ENCODE measurements at places on chromosomes 7 and 10.

DNA sequence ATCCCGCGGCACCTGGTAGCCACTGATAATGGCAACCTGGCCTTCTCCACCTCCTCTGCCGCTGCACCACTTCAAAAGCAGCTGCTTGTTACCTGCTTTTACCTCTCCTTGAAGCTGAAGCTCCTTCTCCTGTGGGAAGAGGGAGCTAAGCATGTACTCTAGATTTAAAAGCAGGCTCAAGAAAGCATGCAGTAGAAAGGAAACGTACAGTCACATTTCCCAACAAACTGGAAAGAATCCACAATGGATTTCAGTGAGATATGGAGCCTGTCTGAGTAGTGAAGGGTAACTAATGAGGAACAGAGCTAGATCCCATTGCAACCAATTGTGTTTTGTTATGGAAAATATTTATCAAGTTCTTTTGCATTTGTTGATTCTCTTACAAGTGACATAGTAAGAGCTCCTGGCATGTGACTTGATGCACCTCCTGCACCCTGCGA, 457.4 kb upstream of the GALNT17 start:
- no peak for DNase-seq

- no peak for DNase-seq
Observed at GRCh38 chr10:125707541-125708468, 11.7 kb upstream of the EDRF1 start.

- DNase-seq, result peak; percentile 86
Observed at GRCh38 chr7:148983200-148984146, 44.8 kb downstream of the PDIA4 start.

DNA sequence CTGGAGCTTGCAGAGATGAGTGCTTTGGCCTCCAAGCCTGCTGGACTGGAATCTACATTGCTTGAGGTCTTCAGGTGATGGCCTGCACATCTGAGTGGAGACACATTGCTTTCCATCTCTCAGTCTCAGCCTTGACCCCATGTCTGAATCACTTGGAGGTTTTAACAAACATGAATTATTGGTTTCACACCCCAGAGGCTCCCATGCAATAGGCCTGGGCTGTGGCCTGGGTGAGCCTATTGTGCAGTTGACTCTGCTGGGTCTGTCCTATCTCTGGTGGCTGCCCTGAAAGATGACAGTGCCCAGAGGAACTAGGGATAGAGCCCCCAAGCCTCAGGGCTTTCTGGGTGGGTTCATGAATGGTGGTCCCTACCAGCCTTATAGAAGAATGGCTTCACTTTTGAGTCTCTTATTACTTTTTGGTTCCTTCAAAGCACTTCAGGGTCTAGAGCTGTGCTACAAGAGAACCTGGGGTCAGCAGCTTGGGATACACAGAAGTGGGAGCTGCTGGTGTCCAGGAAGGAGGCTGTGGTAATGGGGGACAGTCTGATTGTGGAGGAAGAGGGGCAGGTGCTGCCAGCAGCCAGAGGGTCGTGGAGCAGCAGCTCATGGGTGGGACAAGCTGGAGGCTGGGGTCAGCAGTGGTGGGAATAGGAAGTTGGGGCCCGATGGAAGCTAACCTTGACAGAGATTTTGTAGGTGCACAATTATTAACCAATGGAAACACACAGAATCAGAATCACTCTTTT, 5.5 kb downstream of the RAMP3 start:
- DNase-seq, result no peak

- DNase-seq, result no peak
Observed at GRCh38 chr7:55085511-55086412, 66.9 kb downstream of the EGFR start.

- no peak for DNase-seq
Observed at GRCh38 chr10:86003201-86003621, 363.4 kb downstream of the GRID1 start.

- no peak for DNase-seq
Observed at GRCh38 chr10:128971374-128972035, 495.5 kb upstream of the MGMT start.

- DNase-seq, result no peak
Observed at GRCh38 chr10:121414366-121415062, 183.7 kb downstream of the FGFR2 start.

- DNase-seq, result no peak
Observed at GRCh38 chr10:114930320-114930719, 7.7 kb upstream of the TRUB1 start.

- no peak for DNase-seq
Observed at GRCh38 chr10:33248638-33249037, 85.8 kb downstream of the NRP1 start.

GRCh38 chr10:12195281-12195602, 449 bp downstream of the NUDT5 start:
- no peak for DNase-seq

DNA sequence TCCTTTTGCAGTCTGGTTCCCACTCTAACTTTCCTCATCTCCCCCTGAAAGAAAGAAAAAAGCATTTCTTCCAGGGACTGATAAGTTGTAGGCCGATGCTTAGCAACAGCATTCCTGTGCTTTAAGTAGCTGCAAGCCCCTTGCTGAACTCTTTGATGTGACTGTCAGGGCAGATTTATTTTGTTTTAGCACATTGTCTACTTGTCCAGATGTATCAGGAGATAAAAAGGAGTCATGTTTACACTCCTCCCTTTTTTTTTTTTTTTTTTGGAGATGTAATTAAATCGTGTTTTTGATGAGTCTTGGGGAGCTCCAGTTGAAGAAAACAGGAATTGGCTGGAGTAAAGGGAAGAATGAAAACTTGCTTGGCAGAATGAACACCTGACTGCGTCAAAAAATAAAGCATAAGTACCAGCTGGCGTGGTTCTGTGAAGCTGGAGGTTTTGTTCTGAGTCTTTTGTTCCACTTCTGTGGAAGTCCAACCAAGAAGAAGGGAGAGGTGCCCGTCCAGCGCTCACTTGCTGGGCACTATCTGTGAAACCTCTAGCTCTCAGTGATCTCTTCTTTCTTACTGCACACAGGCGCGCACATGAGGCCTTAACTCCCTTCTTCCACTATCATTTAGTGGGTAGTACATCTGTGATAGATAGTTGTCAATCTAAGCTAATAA, 871.7 kb downstream of the LRMDA start:
- no peak for DNase-seq

DNA sequence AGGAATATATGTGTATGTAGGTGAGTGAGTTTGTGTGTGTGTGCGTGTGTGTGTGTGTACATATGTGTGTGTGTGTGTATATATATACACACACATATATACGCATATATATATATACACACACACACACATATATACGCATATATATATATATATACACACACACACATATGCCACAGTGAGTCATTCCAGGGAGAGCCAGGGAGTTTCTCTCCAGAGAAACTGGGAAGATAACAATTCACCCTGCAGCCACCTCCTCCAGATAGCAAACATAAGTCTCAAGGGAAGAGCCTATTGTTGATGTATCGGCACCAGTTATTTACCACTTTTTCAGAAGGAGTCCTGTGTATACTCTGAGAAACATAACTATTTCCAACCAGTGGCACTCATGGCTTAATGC, 102.3 kb upstream of the STK17A start:
- no peak for DNase-seq

DNA sequence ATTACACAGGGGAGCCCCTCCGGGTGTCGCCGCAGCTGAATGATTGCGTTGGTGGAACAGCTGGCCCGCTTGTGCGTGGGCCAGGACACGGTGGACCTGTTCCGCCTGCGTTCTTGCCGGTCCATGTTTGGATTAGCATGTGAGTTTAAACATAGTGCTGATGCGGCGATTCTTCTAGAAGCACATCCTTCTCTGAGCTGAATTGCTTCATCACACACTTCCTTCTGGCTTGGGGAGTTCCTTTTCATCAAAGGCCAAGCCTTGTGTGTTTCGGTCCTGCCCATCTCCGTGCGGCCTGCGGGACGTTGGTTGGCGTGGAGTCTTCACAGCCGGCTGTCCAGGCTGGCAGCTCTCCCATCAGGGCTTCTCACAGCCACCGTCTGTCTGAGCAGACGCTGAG, 45.5 kb upstream of the SLC29A4 start:
- no peak for DNase-seq

DNA sequence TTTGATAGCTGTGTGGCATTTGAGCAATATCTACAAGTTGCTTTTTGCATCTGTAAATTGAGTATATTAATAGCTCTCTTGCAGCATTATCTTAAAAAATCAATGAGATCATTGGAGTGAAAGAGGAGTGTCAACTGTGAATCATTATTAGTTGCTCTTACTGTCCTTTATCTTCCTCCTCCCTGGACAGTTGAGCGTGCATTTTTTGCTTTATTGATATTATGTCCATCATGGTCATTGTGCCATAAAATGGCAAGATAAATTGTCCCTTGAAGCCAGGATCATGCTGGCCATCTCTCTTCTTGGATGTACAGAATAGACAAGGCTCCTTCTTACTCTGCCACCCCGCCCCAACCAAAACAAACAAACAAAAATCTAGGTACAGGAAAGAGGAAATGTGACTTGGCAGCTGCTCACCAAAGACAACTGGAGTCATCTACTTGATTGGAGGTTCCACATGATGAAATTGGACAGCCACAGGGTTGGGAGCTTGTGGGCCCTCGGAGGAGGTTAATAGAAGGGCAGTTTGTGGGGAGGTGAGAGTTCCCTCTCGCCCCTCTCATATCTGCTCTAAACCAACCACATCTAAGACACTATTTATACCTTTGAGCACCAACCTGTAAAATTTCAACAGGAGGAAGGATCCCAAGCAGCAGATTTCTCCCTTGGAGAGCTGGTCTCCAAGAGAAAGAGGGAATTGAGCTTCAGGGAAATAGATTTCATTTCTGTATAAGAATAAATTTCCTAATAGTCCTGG, 252.7 kb downstream of the SKIDA1 start:
- DNase-seq, result no peak
